Karpas-422 (cell line): ENCODE measurements at places on chromosomes 7 and 10. TPM values are rescaled to one million over a fixed set of nuclear protein-coding genes. Genes with fewer than 3 reads are reported as not detected.
A peak's percentile ranks its signal among the peaks of the same experiment; 100 is the strongest.

SFXN2 gene
- 10.2 and 25.8 TPM in 2 replicates for total RNA-seq

FFAR4 gene
- total RNA-seq: not detected in 2 replicates

CALD1 gene
- total RNA-seq: 1.0 TPM in 1 of 2 replicates, not detected in the other

NPFFR1 gene
- total RNA-seq: not detected in 2 replicates

DNA sequence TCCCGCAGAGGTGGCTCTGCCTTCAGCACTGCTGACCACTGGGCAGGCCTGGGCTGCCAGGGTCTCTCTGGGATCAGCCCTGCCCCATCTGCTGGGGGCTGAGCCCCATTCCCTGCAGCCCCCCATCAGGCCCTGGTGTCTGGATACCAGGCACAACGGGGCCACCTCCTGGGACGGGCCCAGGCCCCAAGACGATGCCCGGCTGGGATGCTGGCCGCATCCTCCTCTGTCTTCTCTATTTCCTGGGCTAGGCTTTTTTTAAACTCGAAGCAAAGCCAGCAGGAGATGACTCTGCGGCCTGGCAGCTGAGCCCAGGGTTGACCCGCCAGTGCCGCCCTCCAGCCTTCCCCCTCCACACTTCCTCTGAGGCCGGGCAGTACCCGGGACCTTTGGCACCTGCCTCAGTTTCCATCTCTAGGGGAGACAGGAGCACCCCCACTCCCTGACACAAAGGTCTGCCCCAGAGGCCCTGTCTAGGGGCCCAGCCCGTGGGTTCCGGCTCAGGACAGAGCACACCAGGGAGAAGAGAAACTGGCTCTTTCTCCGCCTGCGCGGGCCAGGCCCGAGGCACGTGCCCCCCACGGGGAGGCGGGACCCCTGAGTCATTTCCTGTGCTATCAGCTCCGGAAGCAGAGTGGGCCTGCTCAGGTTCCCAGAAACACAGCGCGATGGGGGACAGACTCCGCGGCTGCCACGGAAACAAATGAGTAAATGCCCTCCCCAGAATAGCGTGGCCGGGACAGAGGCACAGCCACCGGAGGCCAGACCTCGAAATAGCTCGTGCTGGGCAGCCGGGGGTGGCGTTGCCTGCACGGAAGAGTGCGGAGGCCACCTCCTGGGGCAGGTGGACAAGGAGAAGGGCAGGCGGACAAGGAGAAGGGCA is 84.6 kb upstream of the PDGFA start:
- H3K4me3 ChIP-seq: peak overlapping the region; percentile 43; the same call in 1 of the 2 replicates
- no peaks in the 10 kb centered on the region for H3K36me3 ChIP-seq
- peak; percentile 57 for DNase-seq

GRCh38 chr7:99837649-99838361 is 10.0 kb downstream of the CYP3A43 start:
- no peak overlapping the region for H3K27ac ChIP-seq
- no peaks in the 10 kb centered on the region for H3K36me3 ChIP-seq
- H3K27me3 ChIP-seq: no peaks in the 10 kb centered on the region

- H3K27me3 ChIP-seq: no peaks in the 10 kb centered on the region
- H3K27ac ChIP-seq: no peak overlapping the region
- no peak overlapping the region for H3K4me3 ChIP-seq
- peaks cover 21% of the 10 kb centered on the region for H3K4me1 ChIP-seq
- no peaks in the 10 kb centered on the region for H3K36me3 ChIP-seq
These were observed 70.0 kb upstream of the CC2D2B start for GRCh38 chr10:95837783-95838182.

GRCh38 chr10:79995979-79996634 is 47.2 kb upstream of the SFTPD start:
- H3K27me3 ChIP-seq: no peaks in the 10 kb centered on the region
- H3K4me1 ChIP-seq: no peaks in the 10 kb centered on the region
- no peak overlapping the region for H3K27ac ChIP-seq
- no peak for DNase-seq

- DNase-seq: no peak
- H3K27ac ChIP-seq: no peak overlapping the region
- H3K4me1 ChIP-seq: peaks cover 4% of the 10 kb centered on the region
These were observed 767 bp upstream of the CYP26A1 start for GRCh38 chr10:93072713-93073538.

- no peak overlapping the region for H3K4me3 ChIP-seq
- H3K27ac ChIP-seq: no peak overlapping the region
- H3K27me3 ChIP-seq: no peaks in the 10 kb centered on the region
- DNase-seq: no peak
- no peaks in the 10 kb centered on the region for H3K4me1 ChIP-seq
These were observed 93.4 kb downstream of the DOCK4 start for GRCh38 chr7:112112822-112113255.

DNA sequence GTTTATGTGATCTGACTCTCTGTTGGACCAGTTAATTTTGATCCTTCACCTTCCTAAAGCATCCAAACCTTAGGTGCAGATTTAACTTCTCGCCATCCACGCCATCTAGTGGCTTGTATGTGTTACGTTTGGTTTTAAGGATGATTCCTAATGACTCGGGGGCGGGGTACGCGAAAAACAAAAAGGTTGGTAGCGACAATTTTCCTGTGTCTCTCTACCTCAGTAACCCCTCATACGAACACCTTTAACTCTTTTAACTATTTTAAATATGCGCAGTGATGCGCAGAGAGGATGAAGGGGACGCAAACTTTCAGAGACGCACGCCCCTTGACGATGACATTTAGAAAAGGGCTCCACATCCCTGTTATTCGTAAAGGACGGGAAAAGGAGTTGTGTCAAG is 714 bp upstream of the KCND2 start:
- H3K4me1 ChIP-seq: no peaks in the 10 kb centered on the region
- peak; percentile 41 for DNase-seq
- H3K27me3 ChIP-seq: no peaks in the 10 kb centered on the region
- H3K4me3 ChIP-seq: no peak overlapping the region
- no peaks in the 10 kb centered on the region for H3K36me3 ChIP-seq
- H3K27ac ChIP-seq: no peak overlapping the region
